ENCODE measurements at places on chromosomes 7 and 10.
A peak's percentile ranks its signal among the peaks of the same experiment; 100 is the strongest.

DNA sequence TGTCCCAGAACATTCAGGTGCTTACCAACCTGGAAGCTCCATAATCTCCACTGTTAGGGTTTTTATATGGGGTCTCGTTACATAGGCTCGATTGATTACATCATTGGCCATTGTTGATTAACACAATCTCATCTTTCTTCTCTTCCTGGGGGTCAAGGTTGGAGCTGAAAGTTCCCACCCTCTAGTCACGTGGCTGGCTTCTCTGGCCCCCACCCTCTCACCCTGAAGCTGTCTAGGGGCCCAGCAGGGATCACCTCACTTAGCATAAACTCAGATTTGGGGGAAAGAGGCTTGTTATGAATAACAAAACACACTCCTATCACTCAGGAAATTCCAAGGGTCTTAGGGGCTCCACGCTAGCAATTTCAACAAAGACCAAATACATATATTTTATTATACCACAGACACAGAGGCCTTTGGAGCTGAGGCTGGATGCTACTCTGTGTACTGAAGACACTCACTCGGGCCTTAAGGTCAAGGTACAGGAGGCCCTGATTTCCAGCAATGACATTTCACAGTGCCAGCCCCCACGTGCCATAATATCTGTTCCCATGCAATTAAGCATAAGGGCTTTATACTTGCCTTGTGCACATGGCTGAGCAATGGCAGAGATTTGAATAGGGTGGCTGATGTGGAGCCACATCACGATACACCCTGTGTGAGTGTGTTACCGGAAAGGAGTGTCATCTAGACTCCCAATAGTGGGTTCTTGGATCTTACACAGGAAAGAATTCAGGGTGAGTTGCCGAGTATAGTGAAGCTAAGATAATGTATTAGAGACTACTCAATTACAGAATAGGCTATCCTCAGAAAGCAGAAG lies 108.2 kb downstream of the COL26A1 start:
- no peak for DNase-seq

DNA sequence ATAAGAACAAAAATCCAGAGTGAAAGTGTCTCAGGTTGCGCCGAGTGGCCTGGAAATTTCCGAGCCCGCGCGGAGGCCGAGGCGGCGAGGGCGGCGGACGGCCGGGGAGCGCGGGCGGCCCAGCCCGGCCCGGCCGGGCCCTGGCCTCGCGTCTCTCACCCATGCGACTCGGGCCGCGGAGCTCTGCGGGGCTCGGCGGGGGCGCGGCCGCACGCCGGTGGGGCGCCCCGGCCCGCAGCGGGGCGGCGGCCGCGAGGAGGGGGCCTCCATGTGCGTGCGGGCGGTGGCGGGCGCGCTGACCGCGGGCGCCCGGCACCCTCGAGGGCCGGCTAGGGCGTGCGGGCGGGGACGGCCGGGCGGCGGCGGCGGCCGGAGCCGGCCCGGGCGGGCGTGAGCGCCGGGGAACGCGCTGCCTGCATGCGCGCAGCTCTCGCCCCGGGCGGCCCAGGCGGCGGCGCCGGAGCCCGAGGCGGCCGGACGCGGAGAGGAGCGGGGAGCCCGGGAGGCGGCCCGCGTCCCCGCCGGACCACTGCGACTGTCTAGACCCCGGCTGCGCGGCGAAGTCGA lies 302 bp upstream of the EN2 start:
- DNase-seq: no peak

DNA sequence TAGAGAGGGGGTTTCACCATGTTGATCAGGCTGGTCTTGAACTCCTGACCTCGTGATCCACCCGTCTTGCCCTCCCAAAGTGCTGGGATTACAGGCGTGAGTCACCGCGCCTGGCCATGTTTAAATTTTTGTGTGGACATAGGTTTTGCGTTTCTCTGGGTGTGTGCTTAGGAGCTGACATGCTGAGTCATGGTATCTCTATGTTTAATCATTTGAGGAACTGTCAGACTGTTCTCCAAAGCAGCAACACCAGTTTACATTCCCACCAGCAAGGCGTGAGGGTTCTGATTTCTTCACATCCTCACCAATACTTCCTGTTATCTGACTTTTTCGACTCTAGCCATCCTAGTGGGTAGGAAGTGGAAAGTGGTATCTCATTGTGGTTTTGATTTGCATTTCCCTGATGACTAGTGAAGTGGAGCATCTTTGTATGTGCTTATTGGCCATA lies 153.7 kb downstream of the DNAJB6 start:
- DNase-seq: peak; percentile 49

DNA sequence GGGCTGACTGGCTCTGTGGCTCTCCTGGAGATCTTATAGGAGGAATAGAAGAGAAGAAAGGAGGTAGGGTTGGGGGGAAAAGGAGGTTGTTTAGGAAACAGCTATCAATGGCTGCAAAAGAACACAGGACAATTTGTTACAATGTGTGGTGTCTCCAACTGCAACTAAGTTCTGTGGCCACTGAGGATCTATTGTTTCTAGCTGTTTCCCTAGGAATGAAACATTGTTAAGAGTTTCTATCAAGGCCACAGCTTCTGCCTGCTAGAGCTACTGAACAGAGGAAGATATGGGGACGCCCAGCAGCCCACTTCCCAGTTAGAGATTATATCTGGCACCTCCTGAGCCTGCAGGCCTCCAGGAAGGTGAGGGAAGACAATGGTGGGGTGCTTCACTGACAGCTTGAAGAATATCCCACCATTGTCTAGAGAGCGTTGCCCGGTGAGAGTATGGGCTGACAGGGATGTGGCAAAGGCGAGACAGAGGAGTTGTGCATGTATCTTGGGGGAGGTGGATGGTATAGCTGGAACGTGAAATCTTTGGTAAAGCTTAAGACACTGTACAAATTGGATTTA lies 4.0 kb downstream of the SCD start:
- no peak for DNase-seq

GRCh38 chr10:24701447-24701846 lies 22.2 kb downstream of the ARHGAP21 start:
- no peak for DNase-seq

DNA sequence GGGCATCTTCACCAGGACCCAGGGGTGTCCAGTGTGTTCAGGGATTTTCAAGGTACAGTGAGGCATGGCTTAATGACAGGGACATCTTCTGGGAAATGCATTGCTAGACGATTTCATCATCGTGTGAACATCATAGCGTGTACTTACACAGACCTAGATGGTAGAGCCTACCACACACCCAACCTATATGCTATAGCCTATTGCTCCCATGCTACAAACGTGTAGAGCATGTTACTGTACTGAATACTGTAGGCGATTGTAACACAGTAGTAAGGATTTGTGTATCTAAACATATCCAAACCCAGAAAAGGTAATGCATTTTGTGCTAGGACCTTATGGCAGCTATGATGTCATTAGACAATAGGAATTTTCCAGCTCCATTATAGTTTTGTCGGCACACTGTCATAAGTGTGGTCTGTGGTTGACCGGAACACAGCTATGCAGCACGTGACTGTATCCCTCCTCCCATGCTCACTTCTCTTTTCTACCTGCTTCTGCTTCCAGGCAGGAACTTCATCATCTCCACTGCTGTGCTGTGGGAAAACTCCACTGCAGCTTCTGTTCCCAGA lies 416.2 kb upstream of the NFE2L3 start:
- DNase-seq: no peak

All from stimulated activated CD4-positive, alpha-beta T cell treated with anti-CD3 and anti-CD28 coated beads, Interleukin-4, amount 100 ng/mL, for 4 hours (primary cell).